ENCODE measurements at places on chromosomes 12 and 14. TPM values are rescaled to one million over a fixed set of nuclear protein-coding genes. Genes with fewer than 3 reads are reported as not detected.

The DPPA3 gene
- not detected for total RNA-seq

The GZMB gene
- not detected for total RNA-seq

The CLEC12A gene
- not detected for total RNA-seq

The IKZF4 gene
- 20.6 TPM for total RNA-seq

GRCh38 chr12:111084158-111084557 is 163.8 kb upstream of the MYL2 start:
- no peak overlapping the region for H3K27ac ChIP-seq
- H3K4me3 ChIP-seq, result no peak overlapping the region
- H3K36me3 ChIP-seq, result peaks cover 10% of the 10 kb centered on the region
- DNase-seq, result no peak

- DNase-seq, result no peak
- H3K4me1 ChIP-seq, result peaks cover 12% of the 10 kb centered on the region
- no peaks in the 10 kb centered on the region for H3K36me3 ChIP-seq
Measured at GRCh38 chr14:75267141-75267721, 11.4 kb upstream of the FOS start.

DNA sequence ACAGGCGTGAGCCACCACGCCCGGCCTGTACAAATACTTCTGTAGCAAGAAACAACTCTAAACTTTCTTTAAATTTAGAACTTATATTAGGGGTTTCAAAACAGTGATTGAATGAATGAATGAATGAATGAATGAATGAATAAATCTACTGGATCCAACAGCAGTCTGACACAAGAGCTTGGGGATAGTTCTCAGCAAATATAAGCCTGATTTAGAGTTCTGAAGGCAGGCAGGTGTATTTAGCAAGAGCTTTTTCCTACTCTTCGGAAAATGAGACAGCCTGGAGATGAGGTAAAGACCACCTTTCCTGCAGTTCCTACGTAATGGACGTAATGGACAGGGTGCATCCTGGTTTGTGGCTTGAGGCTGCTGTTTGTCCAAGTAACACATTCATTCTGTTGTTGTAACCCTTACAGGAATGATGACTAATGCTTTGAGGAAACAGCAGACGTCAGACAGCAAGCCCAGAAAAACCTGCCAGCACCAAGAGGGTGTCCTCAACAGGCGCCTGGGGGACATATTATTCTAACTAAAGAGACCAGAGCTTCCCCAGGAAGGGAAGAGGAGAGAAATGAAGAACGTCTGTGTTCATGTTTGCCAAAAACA is 277.4 kb upstream of the SOX5 start:
- H3K36me3 ChIP-seq, result no peaks in the 10 kb centered on the region
- no peaks in the 10 kb centered on the region for H3K27me3 ChIP-seq
- H3K4me1 ChIP-seq, result peaks cover 11% of the 10 kb centered on the region
- DNase-seq, result no peak
- no peak overlapping the region for H3K27ac ChIP-seq
- no peak overlapping the region for H3K4me3 ChIP-seq

All from progenitor cell of endocrine pancreas (in vitro differentiated cells).